ENCODE measurements at places on chromosomes 11 and 22.

DNA sequence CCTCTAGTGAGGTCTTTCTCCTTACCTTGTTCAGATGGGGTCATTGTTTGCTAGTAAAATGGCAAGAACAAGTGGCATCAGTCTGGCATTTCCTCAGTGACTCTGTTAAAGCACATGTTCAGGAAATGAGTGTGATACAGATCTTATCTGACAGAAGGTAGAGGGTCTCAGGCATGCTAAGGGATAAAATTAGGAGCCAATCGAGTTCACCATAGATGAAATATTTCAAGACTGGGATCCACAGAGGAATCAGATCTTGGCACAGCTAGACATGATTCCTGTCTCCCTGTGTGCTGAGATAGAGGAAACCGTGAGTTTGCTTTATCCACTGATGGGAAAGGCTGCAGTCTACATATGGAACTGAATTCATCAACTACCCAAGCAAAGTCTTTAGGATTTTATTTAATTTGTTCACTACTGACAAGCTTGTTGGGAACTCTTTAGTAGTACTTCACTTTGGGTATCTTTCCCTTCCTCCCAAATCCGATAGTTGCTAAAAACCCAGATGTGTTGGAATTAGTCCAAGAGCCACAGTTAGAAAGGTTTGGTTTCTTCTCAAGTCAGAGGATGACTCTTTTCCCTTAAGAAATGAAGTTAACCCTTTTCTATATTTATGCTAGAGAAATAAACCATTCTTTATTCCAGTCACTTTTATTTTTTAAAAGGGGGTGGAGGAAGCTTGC is 18.4 kb downstream of the FAM118B start:
- no peak for DNase-seq

DNA sequence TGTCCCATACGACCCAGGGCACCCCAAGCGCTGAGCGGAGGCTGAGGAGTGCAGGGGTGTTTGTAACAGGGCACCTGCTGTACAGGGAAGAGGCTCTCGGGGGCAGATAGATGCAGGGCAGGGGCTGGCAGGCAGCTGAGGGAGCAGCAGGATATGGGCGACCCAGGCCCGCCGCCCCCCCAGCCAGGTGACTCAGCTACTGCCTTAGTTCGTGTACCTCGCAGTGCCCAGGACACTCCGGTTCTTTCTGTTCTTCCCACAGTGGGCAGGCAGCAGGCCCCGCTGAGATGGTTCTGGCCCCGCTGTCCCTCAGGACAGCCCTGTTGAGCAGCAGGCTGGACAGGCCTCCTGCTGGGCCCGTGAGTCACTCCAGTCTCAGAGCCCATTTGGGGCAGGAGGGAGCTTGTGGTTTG is 16.2 kb downstream of the PHLDA2 start:
- no peak for DNase-seq

- DNase-seq, result no peak
Measured at GRCh38 chr11:70624598-70624993, 226.3 kb downstream of the CTTN start.

DNA sequence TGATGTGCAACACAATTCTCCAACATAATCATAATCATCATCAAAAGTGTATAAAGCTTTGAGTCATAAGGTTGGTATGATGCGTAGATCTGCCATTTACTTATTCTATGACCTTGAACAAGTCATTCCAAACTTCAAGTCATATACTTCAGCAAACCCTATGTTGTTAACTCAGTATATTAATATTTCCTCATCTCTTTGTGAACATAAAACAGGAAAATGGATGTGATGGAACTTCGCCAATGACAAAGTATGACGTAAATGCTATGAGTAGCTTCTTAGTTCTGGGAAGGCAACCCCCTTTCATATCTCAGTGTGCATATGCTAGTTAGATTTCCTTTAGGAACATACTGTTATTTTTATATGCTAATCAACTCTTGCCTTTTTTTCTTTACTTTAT is 102.7 kb upstream of the ANO3 start:
- no peak for DNase-seq

GRCh38 chr11:4839851-4840549 is 9.0 kb downstream of the OR51S1 start:
- DNase-seq, result no peak

DNA sequence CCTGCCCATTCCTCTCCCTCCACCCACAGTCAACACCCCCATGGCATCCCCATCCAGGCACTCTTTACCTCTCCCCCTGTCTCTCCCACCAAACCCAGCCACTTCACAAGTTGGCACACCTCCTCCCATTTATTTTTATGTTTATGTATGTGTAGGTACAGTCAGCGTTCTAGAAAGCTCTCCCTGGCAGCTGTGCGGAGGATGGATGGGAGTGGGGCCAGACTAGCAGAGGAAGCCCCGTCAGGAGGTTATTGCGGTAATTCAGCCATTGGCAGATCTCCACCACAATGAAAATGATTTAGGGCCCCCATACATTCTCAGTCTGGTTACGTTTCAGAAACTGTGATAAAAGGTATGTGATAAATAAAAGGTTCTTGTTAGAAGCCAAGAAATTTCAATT is 51.3 kb downstream of the BTG4 start:
- no peak for DNase-seq

DNA sequence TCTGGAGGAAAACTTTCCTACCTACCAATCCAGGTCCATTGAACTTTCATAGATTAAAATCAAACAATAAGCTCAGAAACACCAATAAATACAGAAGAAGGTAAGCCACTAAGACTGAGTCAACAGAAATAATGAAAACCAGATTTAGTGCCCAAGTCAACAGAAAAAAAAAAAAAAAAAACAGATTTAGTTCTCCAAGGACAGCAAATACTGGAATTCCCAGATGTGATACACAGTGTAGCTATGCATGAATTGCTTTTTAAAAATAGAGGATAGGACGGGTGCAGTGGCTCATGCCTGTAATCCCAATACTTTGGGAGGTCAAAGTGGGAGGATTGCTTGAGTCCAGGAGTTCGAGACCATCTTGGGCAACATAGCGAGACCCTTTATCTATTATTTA is 15.7 kb downstream of the DMC1 start:
- no peak for DNase-seq

DNA sequence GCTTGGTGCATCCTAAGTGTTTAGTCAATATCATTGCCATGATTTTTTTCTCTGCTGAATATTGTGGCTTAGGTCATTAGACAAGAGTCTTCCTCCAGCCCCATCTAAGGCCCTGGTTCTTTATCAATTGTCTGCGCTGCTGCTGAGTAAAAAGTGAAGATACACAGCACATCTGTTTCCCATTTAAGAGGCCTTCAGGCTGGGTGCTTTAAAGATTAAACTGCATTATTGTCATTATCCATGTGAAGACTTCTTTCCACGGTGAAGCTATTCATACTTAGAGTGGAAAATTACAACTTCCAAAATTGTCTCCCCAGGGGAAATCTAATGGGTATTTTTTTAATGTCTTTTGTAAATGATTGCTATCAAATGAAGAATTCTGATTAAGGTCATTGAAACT is 719.8 kb upstream of the LRRC4C start:
- DNase-seq, result no peak

GRCh38 chr11:25775603-25776002 is 556.3 kb upstream of the ANO3 start:
- no peak for DNase-seq
